ENCODE measurements at places on chromosomes 11 and 22. TPM values are rescaled to one million over a fixed set of nuclear protein-coding genes. Genes with fewer than 3 reads are reported as not detected.
A peak's percentile ranks its signal among the peaks of the same experiment; 100 is the strongest.

RGL4 gene
- not detected for total RNA-seq

CYP2D6 gene
- 0.53 TPM for total RNA-seq

LRRC56 gene
- total RNA-seq, result not detected

SFI1 gene
- total RNA-seq, result 31.0 TPM

KIF18A gene
- not detected for total RNA-seq

GRCh38 chr22:42948294-42948693 is 66.7 kb downstream of the PACSIN2 start:
- H3K4me1 ChIP-seq, result peaks cover 28% of the 10 kb centered on the region
- H3K27me3 ChIP-seq, result no peaks in the 10 kb centered on the region
- peaks cover 3% of the 10 kb centered on the region for H3K36me3 ChIP-seq
- no peak overlapping the region for H3K4me3 ChIP-seq

DNA sequence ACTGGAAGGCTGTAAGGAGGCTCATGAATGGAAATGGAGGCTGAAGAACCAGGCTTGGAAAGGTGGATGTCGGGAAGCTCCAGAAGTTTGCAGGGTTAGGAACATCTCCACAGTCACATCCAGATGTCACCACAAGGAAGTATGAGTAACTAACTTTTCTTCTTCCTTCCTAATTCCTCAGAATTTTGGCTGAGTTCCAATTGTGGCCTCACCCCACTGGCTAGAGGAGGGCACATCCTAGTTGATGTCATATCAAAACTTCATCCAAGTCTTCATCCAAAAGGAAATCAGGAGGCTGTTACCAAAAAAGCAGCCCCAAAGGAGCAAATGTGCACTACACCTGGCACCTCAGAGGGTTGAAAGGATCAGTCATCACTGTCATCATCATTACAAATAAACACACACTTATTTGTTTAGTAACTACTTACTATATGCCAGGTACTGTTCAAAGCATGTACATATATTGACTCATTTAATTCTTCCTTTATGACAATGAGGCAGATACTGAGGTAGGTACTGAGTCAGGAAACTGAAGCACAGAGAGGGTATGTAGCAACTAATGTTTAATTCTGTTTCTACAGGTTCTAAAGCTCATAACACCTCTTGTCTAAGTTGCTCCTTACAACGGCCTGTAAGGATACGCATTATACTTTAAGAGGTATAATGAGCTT is 7.3 kb upstream of the PTPN5 start:
- no peaks in the 10 kb centered on the region for H3K27me3 ChIP-seq
- no peak for DNase-seq
- no peaks in the 10 kb centered on the region for H3K36me3 ChIP-seq
- no peaks in the 10 kb centered on the region for H3K4me1 ChIP-seq

DNA sequence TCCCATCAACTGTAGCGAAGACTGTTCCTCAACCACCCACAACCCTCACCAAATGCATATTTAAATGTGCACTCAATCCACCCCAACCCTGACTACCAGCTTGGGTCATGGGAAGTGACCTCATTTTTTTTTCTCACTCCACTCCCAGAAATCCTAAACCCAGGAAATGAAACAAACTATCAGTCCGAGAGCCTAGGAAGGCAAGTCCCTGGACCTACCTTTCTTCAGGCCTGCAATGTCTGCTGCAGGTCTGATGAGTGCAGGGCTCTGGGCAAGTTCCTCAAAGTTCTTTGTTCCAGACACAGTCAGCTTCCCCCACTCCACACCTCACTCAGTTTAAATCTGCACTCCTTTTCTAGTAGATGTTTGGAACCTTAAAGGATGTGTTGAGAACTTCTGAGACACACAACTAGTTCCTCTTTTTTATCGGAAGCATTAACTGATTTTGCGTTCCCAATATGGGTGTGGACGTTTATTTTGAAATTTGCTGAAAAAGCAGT is at the start of gene MS4A4E:
Gene MS4A4E, minus strand, starts transcription at position 398 of the 500 bp plus-strand sequence. CDS start 13,082 bp downstream, outside the sequence.
- no peak within 1 kb of the TSS for H3K4me3 ChIP-seq
- no peak within 1 kb of the TSS for H3K27ac ChIP-seq

DNA sequence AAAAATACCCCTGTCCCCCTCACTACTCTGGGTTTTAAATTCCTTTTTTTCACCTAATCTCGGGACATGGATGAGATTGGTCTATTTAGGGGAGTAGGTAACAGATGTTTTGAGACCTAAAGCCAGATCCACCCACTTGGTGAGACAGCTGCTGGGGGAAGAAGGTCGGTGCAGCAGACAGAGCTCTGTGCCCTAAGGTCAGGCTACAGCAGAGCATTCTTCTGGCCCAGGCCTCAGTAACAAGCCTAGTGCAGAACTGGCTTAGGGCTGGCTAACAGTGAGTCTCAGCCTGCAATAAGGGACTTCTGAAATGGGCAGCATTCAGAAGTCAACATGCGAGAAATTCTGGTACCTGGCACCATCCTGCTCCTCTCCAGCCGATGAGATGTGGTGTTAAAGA is 444.9 kb upstream of the KIRREL3 start:
- H3K4me3 ChIP-seq, result no peak overlapping the region
- H3K27ac ChIP-seq, result no peak overlapping the region
- DNase-seq, result no peak

- H3K4me1 ChIP-seq, result no peaks in the 10 kb centered on the region
- H3K27me3 ChIP-seq, result no peaks in the 10 kb centered on the region
- H3K27ac ChIP-seq, result no peak overlapping the region
- no peak for DNase-seq
- H3K36me3 ChIP-seq, result no peaks in the 10 kb centered on the region
These were observed 33.7 kb upstream of the MPPED1 start for GRCh38 chr22:43377896-43378704.

GRCh38 chr22:39427751-39428596 is 28.4 kb downstream of the TAB1 start:
- H3K36me3 ChIP-seq, result peaks cover 40% of the 10 kb centered on the region
- no peak for DNase-seq
- H3K4me3 ChIP-seq, result no peak overlapping the region
- peak overlapping the region; percentile 42 for H3K27ac ChIP-seq

Data from ascending aorta (tissue), 2 donors.